Epithelial cell of proximal tubule (primary cell): ENCODE measurements at places on chromosomes 5 and 9. TPM values are rescaled to one million over a fixed set of nuclear protein-coding genes. Genes with fewer than 3 reads are reported as not detected.
A peak's percentile ranks its signal among the peaks of the same experiment; 100 is the strongest.

The ZNF879 gene
- 2.2 and 2.4 TPM in 2 replicates for total RNA-seq

DNA sequence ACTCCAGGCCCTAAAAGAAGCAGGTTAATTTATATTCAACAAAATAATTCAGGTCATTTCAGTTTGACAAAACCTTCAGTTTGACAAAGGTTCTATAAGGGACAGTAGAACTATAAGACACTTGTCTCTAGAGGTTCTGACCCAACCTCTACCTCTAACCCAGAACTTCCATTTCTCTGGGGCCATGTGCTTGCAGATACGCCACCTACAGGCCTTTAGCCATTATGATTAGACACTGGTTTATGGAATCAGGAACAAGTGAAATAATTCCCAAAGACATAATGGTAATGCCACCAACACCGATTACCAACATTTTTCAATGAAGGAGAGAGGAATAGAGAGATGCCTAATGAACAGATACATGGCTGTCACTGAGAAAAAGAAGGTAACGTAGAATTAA is 733.9 kb downstream of the PRELID2 start:
- DNase-seq: no peak

The SELENOP gene
- 2.1 and 11.9 TPM in 2 replicates for total RNA-seq

DNA sequence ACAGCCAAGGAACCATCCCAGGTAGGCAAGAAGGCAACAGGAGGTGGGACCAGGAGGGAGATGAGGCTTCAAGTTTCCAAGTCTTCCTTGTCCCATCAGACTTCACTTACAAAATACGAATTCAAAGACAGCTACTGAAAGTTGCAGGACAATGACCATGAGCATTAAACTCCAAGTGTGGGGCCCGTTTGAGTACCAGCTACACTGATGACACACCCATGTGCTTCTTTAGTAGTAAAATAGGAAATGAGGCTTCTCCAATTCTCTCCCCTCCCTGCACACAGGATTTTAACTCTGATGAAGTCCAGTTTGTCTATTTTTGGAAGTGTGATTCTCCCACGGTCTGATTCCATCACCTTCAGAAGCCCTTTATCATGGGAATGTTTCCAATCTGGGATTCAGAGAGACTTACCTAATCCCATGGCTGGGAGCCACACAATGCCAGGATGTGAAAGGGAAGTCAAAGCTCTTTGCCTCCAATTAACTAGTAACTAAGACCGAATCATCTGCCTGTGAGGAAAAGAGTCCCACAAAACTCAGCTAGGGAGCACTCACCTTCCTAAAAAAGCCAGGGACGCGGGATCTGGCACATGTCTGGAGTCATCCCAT is 222.8 kb upstream of the MSX2 start:
- peak; percentile 18 for DNase-seq

The IL33 gene
- 1.3 TPM in 1 of 2 replicates, not detected in the other for total RNA-seq

GRCh38 chr9:27184556-27185351 is 75.7 kb downstream of the TEK start:
- no peak for DNase-seq

DNA sequence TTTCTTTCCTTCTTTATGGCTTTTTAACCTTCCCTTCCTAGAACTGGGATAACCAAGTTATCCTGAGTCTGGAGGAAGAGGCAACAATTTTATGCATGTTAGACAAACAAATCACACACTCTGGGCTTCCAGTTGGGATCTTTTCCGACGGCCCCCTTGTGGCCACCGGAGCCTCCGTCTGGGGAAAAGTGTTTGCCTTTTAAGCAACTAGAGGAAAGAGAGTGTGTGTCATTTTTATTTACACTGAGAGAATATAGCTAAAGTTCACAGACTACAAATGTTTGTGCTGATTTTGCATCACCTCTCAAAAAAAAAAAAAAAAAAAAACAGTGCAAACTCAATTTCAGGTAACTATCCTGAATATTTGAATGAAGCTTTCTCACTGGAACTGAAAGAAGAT is 126.2 kb downstream of the SEMA6A start:
- no peak for DNase-seq
